Foreskin keratinocyte (primary cell): ENCODE measurements at places on chromosomes 13 and 19. TPM values are rescaled to one million over a fixed set of nuclear protein-coding genes. Genes with fewer than 3 reads are reported as not detected.

PSG2 gene
- not detected in 2 replicates for polyA plus RNA-seq

CD37 gene
- not detected in 2 replicates for polyA plus RNA-seq

CRLF1 gene
- polyA plus RNA-seq: 0.13 and 0.20 TPM in 2 replicates

CEACAM1 gene
- 2.4 and 3.3 TPM in 2 replicates for polyA plus RNA-seq

GNA15 gene
- polyA plus RNA-seq: 109 and 126 TPM in 2 replicates
